T-helper 2 cell (primary cell): ENCODE measurements at places on chromosomes 2 and 18.

- no peak for DNase-seq
These were observed 614.0 kb upstream of the CRIM1 start for GRCh38 chr2:35741556-35741955.

GRCh38 chr2:74079522-74080341 lies 68.0 kb downstream of the BOLA3 start:
- DNase-seq, result no peak

GRCh38 chr2:44638649-44639048 lies 276.9 kb downstream of the CAMKMT start:
- DNase-seq, result no peak

- no peak for DNase-seq
These were observed 115.8 kb downstream of the PIGN start for GRCh38 chr18:62071071-62071470.

GRCh38 chr2:31322371-31322770 lies 88.4 kb downstream of the EHD3 start:
- DNase-seq, result no peak

GRCh38 chr2:7515327-7515726 lies 598.1 kb downstream of the RNF144A start:
- no peak for DNase-seq

- DNase-seq, result no peak
These were observed 353.1 kb downstream of the ARHGAP15 start for GRCh38 chr2:143482316-143482715.

DNA sequence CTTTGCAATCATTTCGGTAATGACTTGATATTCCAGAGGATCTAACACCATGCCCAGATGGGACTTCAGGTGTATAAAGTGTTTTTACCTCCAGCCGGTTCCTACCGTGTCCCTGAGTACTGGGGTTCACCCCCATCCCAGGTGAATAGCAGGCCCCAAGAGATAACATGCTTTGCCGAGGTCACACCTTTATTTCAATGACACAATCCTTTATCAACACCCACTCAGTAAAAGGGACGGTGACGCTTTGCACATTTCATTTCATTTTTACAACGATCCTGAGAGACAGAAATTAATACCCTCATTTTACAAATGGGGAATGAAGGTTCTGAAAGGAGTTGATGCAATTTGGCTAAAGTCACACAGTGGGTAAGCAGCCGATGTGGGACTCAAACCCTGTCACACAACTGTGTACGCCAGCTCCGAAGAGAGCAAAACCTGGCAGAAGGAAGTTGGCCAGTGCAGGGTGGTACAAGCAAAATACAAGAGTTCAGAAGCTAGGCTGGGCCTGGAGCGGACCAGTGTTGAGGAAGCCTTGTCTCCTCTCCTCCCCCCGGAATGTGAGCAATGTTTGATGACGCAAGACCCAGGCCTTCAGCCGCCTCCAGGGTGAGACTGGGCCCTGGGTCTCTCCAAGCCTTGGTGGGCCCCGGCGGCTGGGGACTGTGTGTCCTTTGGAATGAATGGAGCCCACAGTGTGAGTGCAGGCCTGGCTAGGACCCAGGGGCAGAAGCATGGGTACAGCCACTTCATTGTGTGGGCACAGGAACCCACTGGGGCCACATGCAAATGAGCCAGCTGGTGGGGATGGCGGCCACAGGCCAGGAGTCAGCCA lies 139.6 kb upstream of the MYCN start:
- no peak for DNase-seq

GRCh38 chr18:2970772-2971659 lies 41.9 kb downstream of the LPIN2 start:
- no peak for DNase-seq

DNA sequence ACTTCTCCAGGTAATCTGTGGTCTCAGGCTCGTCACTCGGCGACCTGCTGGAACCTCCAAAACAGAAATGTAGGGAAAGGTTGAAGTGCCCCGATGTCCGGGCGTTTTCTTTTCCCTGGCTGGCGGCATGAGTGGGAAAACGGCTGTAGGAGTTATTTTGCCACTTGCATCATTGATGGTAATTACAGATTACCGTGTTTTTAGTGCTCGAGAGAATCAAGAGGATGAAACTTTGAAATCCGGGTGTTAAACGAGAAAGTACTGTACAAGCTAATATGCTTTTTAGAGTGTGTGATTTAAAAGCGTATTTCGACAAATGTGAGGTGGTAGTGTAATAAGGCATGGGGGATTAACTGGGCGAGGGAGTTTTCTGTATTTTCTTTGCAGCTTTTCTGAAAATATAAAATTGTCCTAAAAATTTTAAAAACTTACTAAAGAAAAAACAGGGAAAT lies 819 bp downstream of the GRHL1 start:
- DNase-seq, result no peak

GRCh38 chr2:186562209-186562578 lies 27.7 kb upstream of the ITGAV start:
- DNase-seq, result no peak

DNA sequence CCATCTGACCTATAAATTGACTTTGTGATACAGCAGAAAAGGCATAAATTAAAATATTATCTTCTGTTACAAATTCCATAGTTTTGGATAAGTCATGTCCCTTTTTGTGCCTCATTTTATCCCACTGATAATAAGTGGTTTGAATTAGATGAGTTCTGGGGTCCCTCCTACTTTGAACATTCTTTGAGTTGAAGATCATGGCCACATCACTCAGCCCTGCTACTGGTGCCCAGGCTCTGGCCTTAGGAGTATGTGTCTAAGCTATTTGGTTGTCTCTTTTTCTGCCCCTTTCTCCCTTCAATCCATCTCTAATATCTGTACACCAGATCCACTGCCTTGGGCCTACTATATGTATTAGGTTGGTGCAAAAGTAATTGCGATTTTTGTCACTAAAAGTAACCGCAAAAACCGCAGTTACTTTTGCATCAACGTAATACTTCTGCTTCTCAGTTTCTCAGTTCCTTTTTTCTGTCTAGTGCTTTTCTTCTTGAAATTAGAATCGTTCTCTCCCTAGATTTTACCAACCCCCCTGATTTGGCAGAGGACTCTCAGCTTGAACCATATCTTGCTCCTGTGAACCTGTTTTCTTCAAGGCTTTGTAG lies 362.5 kb upstream of the TNP1 start:
- DNase-seq, result no peak

DNA sequence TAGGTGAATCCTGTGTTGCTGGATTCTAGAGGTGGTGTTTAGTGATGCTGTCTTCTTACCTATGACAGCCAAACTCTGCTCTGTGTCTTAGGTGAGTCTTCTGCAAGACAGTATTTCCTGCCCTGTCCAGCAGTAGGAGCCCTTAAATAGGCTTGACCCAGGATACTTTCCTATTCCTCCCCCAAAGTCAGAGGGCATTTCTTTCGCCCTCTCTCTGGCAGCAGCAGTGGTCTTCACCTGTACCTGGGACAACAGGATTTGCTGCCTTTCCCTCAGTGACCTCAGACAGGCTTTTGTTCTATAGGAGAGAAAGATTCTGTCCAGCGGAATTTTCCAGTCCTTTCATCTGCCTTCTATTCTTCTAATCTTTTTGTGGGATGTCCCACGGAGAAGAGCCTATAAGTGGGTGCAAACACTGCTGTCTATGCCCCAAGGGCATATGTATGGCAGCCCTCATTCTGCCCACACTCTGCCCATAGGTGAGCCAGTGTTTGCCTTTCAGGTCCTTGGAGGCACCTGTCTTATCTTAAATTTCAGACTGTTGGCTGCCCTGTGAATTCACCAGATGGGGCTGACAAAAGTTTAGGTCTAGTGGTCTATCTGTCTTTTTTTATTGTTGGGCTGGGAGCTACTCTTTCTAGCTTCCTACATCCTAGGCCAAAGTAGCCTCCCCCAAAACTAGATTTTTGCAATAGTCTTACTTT lies 177.3 kb upstream of the SPOPL start:
- no peak for DNase-seq

- DNase-seq, result no peak
These were observed 110.3 kb upstream of the ST6GAL2 start for GRCh38 chr2:106996171-106996769.

- no peak for DNase-seq
These were observed 13.2 kb upstream of the ATP6V1B1 start for GRCh38 chr2:70922235-70923234.

DNA sequence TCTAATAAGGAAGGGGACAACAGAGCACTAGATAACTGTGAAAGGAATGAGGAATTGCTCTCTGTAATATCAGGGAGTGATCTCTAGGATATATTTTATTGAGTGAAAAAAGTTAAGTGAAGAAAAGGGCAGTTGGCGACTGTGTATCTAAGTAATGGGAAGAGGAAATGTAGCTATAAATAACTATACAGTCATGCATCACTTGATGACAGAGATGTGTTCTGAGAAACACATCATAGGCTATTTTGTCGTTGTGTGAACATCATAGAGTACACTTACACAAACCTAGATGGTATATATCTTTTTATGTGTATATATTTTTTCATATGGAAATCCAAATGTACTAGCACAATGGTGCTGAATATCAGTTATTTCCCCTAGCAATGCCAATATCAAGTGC lies 329.3 kb downstream of the TXNL1 start:
- DNase-seq, result no peak

GRCh38 chr2:72144274-72144631 lies 3.4 kb downstream of the CYP26B1 start:
- no peak for DNase-seq

DNA sequence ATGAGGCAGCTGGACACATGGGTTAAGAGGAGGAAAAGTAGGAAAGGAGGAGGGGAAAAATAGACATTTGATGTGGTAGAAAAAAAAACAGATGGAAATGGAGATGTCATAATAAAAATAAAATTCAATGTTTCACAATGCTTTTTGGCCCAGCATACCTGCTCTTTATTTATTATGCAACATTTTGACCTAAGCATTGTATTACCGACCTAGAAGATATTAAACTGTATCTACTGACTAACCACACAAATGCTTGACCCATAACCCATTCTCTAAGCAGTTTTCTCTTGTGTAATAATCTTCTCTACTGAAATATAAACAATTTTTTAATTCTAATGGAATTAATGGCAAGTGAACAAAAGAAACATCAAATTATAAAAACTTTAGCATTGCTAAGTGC lies 362.3 kb downstream of the FBXO15 start:
- no peak for DNase-seq

GRCh38 chr2:65373365-65373918 lies 59.0 kb downstream of the SPRED2 start:
- DNase-seq, result no peak

DNA sequence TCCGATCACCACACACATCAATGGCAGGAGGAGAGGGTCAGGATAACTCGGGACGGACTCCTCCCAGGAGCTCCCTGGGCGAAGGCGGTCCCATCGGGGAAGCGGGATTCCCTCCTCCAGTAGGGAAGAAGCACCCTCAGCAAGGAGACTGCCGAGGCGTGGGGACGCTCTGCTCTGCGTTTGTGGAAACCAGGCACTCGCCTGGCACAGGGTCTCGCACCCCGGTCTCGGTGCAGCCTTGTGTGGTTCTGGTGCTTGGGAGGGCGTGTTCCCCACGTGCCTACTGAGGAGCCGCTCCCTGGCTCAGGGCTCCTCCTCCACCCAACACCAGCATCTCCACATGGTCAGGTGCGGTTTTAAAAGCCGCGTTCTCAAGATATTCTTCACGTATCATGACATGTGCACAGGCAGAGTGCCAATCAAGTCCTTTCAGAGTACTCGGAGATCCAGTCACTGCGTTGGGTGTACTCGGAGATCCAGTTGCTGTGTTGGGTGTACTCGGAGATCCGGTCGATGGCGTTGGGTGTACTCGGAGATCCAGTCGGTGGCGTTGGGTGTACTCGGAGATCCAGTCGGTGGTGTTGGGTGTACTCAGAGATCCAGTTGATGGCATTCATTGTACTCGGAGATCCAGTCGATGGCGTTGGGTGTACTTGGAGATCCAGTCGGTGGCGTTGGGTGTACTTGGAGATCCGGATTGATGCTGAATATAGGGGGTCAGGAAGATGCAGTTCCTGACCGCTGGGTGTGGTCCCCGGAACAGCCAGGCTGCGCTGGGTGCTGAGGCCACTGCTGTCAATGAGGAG lies 117.5 kb downstream of the RTP5 start:
- DNase-seq, result no peak

- DNase-seq, result no peak
These were observed 391.2 kb downstream of the FBXO15 start for GRCh38 chr18:73756256-73757091.

DNA sequence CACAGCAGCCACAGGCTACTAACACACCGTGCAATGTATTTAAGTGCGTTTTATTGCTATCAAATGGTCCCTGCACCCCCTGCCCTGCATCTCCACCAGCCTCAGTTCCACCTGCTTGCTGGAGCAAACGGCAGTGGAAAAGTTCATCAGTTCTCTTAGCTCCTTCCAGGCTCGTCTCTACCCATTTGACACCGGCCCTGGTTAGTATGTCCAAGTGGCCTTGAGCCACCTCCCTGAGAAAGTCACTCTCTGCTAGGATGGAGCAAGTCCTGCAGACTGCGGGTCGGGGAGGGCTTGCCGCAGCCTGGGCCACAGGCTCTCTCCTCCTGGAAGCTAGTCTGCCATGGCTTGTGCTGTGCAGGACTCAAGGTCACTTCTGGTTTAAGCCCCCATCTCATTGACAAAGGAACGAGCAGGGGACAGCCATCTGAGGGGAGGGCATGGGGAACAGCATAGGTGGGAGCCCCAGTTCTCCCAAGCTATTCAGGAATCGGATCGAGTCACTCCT lies 74.9 kb downstream of the RHOB start:
- DNase-seq, result no peak

- DNase-seq, result no peak
These were observed 181.6 kb downstream of the SMAD7 start for GRCh38 chr18:48769006-48769636.

GRCh38 chr2:240204431-240205276 lies 64.2 kb upstream of the OTOS start:
- no peak for DNase-seq

DNA sequence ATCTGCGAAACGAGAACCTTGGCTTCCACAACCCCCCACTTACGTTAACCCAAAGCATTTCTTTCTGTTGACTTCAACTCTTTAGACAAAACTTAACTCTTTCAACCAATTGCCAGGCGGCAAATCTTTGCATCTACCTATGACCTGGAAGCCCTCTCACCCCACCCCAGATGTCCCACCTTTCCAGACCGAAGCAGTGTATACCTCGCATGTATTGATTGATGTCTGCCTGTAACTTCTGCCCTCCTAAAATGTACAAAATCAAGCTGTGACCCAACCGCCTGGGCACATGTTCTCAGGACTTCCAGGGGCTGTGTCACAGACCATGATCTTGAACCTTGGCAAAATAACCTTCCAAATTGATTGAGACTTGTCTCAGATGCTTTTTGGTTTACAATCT lies 12.3 kb downstream of the AQP12B start:
- no peak for DNase-seq

DNA sequence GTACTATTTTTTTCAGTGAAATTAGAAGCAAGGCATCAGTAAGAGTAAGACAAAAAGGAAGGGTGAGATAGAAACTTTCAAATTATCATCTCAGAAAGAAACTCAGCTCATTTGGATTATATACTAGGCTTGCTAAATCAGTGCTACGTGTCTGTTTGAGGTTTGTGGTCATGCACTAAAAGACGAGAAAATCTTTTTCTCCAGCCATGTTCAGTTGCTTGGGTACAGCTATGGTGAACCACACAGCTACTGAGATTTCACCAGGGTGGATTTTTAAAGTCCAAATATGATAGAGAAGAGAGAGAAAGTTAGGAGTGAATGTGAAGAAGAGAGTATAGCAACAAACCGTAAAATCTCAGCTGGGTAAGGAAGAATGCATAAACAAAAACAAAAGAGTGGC lies 161.6 kb downstream of the PTH2R start:
- DNase-seq, result no peak
